Left colon (tissue), 2 donors: ENCODE measurements at places on chromosomes 16 and 17.
A peak's percentile ranks its signal among the peaks of the same experiment; 100 is the strongest.

- peak; percentile 41 for DNase-seq
Observed at GRCh38 chr17:80002690-80003490, 32.8 kb downstream of the TBC1D16 start.

- no peak for DNase-seq
Observed at GRCh38 chr17:64154717-64155116, 24.8 kb upstream of the ERN1 start.

- DNase-seq, result no peak
Observed at GRCh38 chr17:66943484-66943883, 21.0 kb upstream of the CACNG4 start.

DNA sequence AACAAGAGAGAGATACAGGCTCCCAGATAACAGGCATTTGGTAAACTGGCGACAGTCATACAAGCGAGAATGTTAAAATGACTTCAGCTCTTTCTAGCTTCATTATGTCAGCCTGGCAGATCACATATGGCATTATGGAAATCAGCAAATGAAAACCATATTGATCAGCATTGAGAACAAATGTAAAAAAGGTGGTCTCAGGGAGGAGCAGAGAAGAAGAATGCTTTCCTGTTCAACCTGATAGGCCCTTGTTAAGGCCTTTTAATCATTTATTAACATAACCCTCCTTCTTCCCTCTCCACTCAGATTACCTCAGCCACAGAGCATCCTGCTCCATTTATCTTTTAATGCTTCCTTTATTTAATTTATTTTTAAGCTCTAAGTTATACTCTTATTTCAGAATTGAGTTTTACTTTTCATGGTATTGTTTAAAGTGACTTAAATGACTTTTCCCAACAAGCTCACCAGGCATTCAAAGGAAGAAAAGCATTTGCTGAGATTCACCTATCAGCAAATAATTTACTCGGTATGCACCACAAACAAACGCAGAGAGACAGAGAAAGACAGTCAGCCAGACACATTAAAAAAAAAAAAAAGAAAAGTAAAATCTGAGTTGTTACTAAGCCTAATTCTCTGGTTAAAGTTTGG, 243.9 kb upstream of the TBX2 start:
- no peak for DNase-seq

- DNase-seq, result peak; percentile 65
Observed at GRCh38 chr17:82272495-82273326, 789 bp downstream of the CSNK1D start.

- no peak for DNase-seq
Observed at GRCh38 chr16:57946181-57946801, 24.6 kb downstream of the CNGB1 start.
